ENCODE measurements at places on chromosomes 7 and 10.

- DNase-seq = peak; percentile 5
Measured at GRCh38 chr7:1663223-1663622, 6.9 kb upstream of the ELFN1 start.

DNA sequence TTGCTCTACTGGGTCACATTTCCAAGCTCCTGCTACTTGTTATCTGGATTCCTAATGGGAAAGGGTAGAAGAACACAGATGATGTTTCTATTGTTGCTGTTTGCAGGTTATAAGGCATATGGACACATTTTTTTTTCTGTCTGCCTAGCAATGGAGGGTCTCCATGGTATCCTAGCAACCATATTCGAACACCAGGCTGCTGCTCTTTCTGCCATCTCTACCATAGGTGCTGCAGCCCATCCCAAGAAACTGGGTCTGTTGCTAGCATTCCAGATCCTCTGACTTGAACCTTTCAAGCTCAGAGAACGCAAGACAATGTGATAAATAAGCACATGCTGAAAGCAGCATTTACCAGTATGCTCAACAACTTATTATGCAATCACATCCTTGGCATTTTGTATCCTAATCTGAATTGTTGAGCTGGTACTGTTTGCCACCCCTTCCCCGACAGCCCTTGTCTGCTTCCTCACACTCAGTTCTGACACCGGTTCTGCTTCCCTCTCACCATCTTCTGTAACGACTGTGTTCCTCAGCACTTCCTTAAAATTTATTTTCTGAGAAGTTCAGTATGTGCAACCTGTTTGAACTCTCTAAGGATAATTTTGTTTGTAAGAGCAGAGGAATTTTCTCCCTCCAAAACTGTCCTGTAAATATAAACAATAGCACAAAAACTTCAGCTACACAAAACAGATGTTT is 6.2 kb downstream of the PRKG1 start:
- no peak for DNase-seq

GRCh38 chr7:50697748-50698147 is 84.9 kb downstream of the GRB10 start:
- DNase-seq = no peak

- DNase-seq = no peak
Measured at GRCh38 chr7:158278745-158279320, 308.8 kb downstream of the PTPRN2 start.

DNA sequence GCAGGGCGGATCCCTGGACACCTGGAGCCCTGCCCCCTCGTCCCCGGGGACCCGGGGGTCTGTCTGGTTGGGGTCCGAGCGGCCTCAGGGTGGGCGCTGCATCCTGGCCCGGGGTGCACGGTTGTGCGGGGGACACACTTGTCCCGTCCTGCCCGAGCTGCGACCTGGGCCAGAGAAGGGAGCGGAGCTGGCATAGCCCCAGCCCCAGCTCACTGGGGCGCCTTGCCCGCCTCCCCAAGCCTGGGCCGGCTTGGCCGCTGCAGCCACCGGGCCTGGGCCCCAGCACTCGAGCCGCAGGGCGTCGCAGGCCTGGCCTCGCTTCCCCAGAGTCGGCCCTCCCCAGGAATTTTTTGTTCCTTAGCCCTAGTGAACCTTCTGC is 54.5 kb downstream of the GLRX3 start:
- no peak for DNase-seq

- DNase-seq = peak; percentile 30
Measured at GRCh38 chr7:28956608-28957063, 1.5 kb downstream of the TRIL start.

DNA sequence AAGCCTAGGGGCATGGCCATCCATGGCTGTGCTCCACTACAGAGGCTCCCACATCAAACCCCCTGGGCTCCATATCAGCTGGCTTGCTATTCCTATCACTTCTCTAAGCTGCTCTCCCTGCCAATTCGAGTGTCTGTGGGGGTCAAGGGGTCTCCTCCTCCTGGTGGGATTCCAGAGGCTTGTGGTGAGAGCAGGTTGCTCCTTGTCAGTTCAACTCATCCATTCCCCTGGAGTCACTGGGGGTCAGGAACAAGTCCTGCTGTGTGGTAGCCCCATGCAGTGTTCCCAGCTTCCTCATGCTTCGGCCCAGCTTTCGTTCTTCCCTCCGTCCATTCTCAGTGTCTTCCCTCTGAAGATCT is 86.6 kb upstream of the UNC5B start:
- no peak for DNase-seq

GRCh38 chr10:1346201-1346600 is 290.0 kb downstream of the WDR37 start:
- no peak for DNase-seq

GRCh38 chr7:139871820-139872219 is 42.8 kb downstream of the TBXAS1 start:
- no peak for DNase-seq

DNA sequence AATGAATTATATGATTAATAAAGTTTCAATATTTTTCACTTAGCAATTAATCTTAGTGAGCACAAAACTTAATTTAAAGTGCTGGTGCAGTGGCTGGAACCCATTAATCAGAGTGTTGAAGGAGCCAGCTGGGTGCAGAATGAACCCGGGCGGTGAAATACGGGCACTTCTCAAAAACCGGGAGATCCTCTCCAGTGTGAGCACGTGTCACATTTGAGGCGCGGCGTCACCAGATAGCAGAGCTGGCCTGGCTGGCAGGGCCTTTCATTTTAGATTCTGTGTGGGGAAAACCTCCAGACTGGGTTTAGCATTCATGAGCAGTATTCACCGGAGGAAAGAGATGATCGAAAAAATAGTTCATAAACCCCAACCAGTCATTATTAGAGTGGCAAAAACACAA is 34.5 kb upstream of the CTBP2 start:
- DNase-seq = no peak

GRCh38 chr7:36468370-36469101 is 78.9 kb downstream of the ANLN start:
- no peak for DNase-seq

DNA sequence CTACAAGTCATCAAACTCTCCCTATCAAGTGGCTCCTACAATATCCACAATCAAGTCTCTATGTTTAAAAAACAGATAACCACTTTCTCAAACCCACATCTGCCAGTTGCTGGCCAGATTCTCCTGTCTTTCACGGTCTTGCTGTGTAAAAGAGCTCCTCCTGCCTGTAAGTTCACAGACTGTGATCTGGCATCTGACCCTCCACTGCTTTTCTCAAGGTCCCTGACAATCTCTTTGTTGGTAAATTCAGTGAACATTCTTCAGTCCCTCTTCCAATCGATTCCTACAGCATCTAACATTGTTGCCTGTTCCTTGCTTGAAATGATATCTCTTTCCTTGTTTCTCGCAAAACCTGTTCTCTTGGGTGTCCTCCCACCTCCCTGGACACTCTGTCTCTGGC is 18.5 kb upstream of the LMOD2 start:
- no peak for DNase-seq

DNA sequence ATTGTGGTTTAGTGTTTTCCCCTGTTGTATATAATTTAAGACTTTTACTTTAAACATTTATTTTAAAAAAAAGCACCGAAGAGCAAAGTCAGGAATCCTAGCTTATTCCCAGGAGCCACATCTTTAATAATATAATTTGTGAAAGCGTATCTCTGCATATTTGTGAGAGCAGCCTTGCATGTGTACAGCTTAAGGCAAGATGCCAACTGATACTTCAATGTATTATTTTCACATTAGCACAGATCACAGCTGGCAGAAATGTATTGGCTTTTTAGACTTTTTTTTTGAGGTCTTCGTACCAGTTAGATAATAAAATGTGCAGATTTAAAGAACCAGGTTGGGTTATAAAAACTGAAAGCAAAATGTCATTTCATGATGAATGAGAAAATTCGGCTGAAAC is 845.7 kb upstream of the POT1 start:
- no peak for DNase-seq

DNA sequence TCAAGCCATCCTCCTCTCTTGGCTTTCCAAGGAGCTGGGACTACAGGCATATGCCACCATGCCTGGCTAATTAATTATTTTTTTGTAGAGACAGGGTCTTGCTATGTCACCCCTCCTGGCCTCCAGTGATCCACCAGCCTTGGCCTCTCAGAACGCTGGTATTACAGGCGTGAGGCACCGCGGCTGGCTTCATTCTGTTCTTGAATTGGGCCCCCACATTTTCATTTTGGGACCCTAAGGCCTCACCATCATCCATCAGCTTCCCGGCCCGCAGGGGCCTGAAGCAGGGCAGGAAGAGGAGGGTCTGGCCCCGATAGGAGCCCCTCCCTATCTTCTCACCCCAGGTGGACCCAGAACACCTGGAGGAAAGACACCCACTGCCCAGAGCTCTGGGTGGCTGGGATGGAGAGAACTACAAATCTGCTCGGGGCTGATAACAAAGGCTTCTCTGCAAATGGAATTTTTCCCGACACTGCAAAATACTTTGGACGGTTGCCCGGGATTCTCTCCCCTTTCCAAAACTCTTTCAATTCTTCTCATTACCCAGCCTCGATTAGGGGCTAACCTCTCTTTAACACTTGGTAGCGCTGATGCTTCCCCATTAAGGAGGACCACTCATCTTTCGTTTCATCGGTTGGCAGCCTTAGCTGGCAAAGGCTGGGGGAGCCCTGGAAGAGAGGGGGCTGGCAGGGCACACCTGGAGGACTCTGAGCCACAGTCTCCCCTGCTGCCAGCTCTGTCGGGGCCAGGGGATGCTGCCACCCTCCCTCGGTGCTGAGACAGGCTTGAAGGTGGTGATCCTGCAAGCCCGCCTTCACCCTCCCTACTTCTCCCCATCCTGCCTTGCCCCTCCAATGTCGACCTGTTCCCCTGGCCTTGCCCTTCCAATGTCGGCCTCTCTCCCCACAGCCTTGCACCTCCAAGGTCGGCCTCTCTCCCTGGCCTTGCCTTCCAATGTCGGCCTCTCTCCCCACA is 81.0 kb upstream of the GNA12 start:
- DNase-seq = no peak

DNA sequence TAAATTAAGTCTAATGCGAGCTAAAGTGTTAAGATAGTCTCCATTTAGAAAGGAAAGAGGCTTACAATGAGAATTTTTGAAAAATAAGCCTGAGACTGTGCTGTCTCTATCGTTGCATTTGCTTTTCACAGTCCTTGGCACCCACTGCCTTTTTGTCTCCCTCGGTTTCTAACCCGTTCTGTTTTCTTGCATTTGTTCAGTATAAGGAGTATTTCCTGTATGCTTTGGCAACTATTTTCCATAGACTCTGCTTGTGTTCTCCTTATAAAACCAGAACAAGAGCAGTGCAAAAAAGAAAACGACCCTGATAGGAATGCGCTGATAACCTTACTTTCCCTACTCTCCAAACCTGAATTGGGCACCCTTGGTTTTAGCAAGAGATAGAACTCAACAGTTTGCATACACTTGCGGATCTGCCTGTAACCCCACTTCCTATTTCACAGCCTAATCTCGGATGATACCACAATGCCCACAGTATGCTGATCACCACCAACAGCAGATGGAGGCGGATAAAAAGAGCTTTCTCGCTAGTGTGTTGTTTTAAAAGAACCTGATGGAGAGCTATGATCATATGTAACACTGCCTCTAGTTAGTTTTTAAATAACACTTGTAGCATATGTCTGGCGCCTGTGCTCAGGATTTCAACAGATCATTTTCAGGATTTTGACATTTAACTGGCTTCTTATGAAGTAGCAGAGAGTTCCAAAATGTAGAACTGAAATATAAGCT is 1.6 kb upstream of the ARHGAP12 start:
- DNase-seq = no peak

DNA sequence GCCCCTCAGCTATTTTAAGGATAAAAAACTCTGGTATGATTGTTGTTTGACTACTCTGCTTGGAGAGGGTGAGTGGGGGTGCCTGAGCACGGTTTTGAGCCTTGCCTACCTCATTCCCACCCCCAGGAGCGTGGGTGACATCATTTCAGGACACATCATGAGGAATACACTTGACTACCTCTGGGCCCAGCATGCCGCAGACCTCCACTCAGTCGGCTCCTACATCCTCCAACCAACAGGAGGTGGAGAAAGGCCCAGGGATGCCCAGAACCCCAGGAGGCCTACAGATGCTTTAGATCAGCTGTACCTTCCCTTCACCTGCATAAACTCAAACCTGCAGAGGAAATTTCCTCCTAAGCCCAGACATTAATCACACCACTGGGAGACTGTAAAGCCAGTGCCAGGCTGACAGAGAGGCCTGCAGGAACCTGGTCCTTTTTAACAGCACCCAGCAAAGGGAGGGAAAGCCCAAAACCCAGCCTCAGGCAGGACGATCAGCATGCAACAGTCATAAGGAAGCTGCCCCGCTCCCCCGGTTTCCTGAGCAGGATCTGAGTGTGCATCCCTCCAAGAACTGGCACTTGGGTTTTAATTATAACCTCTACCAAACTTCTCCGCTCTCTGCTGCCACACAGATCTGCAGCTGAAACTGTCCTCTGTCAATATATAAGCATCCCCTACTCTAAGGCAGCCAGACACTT is 61.7 kb upstream of the ZNRF2 start:
- DNase-seq = no peak

DNA sequence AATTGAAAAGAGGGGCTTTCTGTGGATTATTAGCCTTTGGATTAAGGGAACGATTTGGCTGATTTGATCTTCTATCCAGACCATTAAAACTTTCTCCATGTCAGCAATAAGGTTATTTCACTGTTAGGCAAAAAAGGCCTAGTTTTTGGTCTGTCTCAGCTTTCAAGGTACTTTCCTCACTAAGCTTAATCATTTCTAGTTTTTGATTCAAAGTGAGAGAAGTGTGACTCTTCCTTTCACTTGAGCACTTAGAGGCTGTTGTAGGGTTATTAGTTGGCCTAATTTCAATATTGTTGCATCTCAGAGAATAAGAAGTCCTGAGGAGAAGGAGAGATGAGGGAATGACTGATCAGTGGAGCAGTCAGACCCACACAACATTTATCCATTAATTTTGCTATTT is 596.0 kb upstream of the TPK1 start:
- DNase-seq = no peak

DNA sequence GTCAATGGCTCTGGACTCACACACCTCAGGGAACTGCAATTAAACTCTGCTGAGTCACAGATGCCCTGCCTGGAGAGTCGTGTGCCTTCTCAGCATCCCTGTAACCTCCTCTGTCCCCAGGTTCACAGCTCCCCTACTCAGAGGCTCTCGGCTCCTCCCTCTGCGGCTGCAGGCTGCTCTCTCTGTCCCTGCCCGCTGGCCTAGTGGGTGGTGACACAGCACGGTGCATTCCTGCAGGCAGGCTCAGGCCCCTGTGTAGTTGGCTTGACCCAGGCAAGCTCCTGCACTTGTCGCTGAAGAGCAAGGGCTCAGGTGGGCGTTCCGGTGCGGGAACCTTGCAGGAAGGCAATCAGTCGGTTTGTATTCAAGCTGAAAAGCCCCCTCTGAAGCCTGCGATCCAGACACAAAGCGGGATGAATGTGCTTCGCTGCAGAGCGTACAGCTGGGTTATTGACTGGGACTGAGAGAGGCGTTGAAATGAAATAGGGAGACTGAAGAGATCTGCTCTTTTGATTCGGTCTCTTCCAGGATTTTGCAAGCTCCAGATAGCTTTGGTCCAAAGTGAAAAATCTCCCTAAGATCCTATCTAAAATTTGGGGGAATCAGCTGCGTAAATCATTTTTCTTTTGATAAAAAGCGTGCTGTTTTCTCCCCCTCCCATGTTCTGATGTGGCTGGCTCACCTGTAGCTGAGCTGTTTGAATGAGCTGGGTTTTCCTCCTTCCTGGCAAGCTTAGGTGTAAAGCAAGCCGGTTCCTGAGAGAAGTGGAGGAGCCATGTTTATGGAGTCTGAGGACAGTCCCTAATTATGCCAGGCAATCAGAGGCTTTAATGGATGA is 208.7 kb upstream of the PHYHIPL start:
- no peak for DNase-seq

GRCh38 chr7:150820148-150820547 is 19.6 kb downstream of the TMEM176A start:
- DNase-seq = no peak

Measured in GM12892 (cell line).